SW480 (cell line): ENCODE measurements at places on chromosomes 5 and 9.
A peak's percentile ranks its signal among the peaks of the same experiment; 100 is the strongest.

DNA sequence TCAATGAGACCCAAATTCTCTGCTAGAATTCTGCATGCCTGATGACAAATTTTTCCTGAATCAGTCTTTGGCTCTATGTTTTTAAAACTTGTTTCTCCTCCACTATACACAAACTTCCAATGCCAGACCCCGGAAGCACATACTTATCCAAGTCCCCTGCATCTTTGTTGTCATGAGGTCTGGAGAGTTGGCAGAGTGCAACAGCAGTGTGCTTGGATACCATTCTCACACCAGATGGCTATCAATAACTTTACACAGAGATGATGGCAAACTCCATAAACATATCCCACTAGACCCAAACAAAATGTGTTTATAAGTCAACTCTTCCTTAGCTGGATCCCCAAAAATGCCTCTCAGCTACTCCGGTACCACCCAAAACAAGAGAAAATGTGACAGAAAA is 337.7 kb upstream of the TRPC7 start:
- DNase-seq, result no peak

DNA sequence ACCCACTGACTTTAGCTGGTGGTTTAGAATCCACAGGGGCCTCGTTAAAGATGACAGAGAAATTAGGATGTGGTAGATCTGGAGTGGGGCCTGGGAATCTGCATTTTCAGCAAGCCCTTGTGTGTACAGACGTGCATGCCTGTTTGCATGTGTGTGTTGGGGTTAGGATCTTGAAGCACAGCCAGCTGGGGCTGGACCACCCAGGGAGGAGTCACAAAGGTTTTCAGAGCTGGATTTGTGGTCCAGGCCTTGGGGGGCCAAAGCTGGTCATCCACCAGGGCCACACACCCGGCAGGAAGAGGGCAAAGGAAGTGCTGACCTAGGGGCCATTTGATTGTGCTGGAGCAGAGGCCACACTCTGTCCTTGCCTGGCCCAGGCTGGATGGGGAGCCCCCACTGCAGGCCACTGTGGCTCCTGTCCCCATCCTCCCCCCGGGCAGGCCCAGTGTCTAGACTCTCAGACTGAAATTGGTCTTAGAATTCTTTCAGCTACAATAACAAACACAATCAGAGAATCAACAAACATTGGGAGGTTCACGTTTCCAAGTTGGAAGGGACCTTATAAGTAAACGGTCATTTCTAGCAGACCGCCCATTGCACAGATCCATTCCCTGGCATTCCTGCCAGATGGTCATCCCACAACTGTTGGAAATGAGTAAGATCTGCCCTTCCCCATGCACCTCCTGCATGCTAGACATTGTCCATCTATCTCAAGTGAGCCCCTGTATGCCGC is 10.3 kb downstream of the CDX1 start:
- DNase-seq, result no peak

DNA sequence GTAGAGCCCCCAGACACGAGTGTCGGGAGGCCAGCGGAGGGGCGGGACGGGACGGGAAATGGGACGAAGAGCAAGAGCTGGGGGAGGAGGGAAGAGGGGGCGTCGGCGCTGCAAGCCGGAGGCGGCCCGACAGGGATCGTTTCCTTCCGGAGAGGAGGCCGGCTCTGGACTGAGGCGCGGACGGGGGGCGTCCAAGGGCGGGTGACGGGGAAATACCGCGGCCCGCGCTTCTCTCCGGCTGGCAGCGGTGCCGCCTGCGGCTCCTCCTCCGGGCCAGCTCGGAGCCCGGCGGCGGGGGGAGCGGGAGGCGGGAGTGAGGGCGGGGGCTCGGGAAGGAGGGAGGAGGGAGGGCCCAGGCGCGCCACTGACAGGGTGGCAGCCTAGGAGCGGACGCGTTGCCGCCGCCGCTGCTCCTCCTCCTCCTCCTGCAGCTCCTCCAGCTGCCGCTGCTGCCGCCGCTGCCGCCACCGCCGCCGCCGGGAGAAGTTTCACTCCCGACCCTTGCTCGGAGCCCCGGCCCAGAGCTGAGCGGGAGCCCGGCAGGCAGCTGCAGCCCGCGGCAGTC is at the start of gene CHSY3:
CHSY3 (plus strand) TSS at position 364 of the 565 bp plus-strand sequence.
- peak; percentile 77 for DNase-seq

GRCh38 chr9:79817438-79818004 is 245.8 kb downstream of the TLE4 start:
- DNase-seq, result no peak

- no peak for DNase-seq
These were observed 228.8 kb upstream of the ZNF462 start for GRCh38 chr9:106634183-106634582.

DNA sequence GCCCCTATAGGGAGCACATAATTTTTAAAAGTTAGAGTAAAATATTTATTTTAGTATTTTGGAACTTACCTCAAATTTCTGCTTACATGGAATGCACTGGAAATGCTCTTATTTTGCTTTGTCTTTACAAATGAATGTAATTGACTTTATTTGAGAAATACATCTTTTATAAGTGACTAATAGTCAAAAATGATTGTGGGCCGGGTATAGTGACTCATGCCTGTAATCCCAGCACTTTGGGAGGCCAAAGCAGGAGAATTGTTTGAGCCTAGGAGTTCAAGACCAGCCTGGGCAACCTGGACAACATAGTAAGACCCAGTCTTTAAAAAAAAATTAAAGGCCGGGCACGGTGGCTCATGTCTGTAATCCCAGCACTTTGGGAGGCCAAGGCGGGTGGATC is 5.8 kb downstream of the HMGCR start:
- no peak for DNase-seq

DNA sequence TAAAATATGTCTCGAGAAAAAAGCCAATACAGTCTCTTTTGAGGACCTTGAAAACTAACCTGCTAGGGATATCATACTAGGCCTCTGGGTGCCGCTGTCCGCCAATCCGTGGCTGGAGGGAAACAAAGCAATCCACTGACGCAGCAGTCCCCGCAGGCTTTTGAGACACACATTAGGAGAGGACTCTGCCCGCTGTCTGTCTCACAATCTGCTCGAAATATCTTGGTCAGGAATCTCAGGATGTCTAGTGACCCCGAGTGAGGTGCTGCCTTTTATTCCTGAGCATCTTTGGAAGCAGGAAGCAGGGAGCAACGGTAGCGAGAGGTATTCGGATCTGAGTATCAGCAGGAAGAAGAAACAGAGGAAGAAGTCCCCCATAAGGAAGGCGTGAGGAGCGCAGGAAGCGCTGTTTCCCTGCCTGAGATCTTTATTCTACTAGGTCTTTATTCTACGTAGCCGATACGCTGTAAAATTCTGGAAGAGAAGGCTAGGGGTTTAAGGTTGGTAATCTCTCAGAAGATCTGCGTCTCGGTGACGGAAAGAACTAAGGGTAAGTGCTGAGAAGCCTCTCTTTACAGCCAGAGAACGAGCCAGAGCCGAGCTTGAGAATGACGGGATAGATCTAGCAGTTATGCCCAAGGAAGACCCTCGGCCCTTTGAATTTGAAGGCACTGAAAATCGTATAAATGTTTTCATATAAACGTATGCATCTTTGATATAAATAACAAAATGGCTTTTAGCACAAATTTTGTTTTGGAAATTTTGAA is 4.0 kb upstream of the PCDHGA1 start:
- DNase-seq, result peak; percentile 50

DNA sequence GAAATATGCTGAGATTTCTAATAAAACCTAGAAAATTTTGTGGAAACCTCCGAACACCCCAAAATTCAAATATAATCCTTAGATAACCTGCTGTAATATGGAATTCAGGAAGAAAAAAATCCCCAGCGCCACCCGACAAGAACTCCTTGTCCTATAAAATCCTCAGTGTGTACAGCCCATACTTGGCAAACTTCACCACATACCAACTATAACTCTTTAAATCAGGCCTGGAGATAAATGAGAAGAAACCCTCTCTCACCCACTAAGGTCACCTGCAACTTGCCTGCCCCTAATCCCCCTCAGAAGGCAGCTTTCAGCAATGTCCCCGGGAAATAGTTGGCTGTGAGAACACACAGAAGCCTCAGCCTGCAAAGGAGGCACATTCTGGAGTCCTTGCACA is 90.5 kb downstream of the SH3TC2 start:
- no peak for DNase-seq

DNA sequence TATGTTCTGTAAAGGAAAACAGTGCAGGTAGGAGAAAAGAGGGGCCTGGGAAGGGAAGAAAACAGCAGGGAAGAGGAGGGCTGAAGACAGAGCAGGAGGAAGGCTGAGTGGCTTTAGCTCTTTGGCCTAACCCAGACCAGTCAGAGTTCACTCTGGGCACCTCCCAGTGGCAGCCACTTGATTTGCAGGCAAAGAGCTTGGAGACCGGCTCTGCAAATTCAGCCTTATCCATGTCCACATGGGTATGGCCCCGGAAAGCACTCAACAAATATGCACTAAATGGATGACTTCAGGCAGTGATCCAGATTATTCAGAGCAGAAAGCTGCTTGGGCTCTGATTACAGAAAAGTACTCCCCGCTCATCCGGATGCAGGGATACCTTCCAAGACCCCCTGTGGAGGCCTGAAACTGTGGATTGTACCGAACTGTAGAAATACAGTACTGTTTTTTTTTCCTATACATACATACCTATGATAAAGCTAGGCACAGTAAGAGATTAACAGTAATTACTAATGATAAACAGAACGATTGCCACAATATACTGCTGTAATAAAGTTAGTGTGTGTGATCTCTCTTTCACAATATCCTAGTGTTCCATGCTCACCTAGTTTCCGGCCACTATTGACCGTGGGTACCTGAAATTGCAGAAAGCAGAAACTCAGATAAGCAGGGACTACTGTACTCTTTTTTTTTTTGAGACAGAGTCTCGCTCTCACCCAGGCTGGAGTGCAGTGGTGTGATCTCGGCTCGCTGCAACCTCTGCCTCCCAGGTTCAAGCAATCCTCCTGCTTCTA is 4.6 kb upstream of the RNU6ATAC start:
- no peak for DNase-seq
